Endothelial cell (in vitro differentiated cells): ENCODE measurements at places on chromosomes 3 and 15. TPM values are rescaled to one million over a fixed set of nuclear protein-coding genes. Genes with fewer than 3 reads are reported as not detected.

GRCh38 chr3:179446501-179446900, 4.8 kb downstream of the GNB4 start:
- peak; percentile 17 for DNase-seq

GRCh38 chr3:172371544-172371943, 76.7 kb downstream of the GHSR start:
- DNase-seq: no peak

DNA sequence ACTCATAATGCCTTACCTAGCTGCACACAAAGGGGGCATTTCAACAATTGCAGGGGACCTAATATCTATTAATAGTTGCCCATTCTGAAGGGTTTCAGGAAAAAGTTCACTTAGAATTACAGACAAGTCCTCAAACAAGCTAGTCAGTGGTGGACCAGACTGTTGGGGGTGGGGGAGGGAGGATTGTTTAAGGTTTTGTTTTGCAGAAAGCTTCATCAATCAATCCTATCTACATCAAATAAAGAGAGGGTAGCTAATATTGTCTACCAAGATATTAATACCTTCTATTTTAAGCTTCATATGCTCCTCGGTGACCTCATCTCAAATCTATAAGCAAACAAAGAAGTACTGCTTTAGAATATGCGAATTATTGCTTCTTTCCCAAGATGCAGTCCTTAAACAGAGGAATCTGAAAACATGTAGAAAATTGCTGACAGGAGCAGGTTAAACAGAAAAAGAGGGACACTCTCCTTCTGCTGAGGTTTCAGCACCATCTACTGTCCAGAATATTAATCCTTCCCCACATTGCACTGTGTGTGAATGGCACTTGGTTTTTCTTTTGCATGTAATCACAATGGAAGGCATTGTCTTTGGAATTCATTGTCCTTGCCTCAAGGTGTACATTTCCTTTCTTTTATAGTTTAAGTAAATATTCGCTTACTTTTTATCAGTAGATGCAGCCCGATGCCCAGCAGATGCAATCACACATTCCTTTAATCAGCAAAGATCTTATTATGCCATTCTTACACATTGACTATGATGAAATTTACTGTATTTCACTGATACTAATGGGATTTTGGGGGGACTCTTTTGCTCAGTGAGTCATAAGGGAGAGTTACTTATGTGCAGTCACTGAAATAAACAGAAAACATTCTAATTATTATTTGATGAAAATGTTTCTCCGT, 94.7 kb downstream of the IL5RA start:
- no peak for DNase-seq

DNA sequence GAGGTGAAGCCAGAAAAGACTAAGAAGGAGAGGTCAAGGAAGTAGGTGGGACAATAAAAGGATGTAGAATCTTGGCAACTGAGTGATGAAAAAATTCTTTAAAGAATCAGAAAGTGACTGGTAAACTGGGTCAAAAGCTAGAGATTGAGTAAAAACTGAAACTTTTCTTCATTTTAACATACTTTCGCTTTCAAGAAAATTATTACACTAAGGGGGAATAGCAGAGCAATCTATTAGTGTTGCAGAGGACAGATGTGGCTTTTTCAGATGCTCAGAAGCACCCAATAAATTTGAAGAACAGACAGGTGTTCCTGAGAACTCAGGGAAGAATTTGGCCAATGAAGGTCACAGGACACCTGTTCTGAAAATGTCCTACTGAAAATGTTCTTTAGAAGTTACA, 805.4 kb upstream of the ALCAM start:
- no peak for DNase-seq

DNA sequence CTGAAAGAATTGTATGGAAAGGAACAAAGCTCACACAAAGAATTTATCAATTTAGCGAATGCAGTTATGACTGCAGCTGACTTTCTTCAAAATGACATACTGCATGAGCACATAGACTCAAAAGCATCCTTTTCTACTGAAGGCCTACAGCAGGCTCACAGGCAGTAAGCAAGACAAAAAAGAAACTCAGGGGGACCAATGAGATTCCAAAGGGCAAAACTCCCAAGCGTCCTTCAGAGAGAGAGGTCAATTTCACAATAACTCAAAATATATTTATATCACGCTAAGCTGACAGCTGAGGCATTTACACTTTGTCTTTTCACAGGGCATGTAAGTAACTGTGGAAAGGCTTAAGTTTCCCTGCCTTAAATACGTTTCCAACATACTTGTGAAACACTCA, 427.9 kb upstream of the RASGRP1 start:
- no peak for DNase-seq

GRCh38 chr15:39455471-39455991, 125.3 kb upstream of the THBS1 start:
- no peak for DNase-seq

SNX22 gene
- total RNA-seq: 0.41 TPM

CD96 gene
- not detected for total RNA-seq
